ENCODE measurements at places on chromosomes 2 and 18. TPM values are rescaled to one million over a fixed set of nuclear protein-coding genes. Genes with fewer than 3 reads are reported as not detected.

RNF152 gene
- total RNA-seq = 7.9 TPM

C1QL2 gene
- total RNA-seq = 0.69 TPM

SLC4A5 gene
- total RNA-seq = 0.24 TPM

RBBP8 gene
- total RNA-seq = 49.2 TPM

FAHD2B gene
- 32.4 TPM for total RNA-seq

RAPH1 gene
- total RNA-seq = 39.1 TPM

PSMA8 gene
- not detected for total RNA-seq

CNOT11 gene
- 74.2 TPM for total RNA-seq

UGT1A5 gene
- not detected for total RNA-seq

FN1 gene
- total RNA-seq = 255 TPM

HRH4 gene
- total RNA-seq = 0.17 TPM

PID1 gene
- 4.0 TPM for total RNA-seq

ERBB4 gene
- total RNA-seq = 1.4 TPM

TBR1 gene
- not detected for total RNA-seq

MIB1 gene
- total RNA-seq = 56.7 TPM

CCL20 gene
- not detected for total RNA-seq

CD207 gene
- not detected for total RNA-seq

CNDP1 gene
- total RNA-seq = not detected

PAIP2B gene
- 29.7 TPM for total RNA-seq

COX5B gene
- total RNA-seq = 260 TPM

DSG1 gene
- total RNA-seq = not detected

KLHL41 gene
- not detected for total RNA-seq

CEP76 gene
- 17.9 TPM for total RNA-seq

L3MBTL4 gene
- 0.85 TPM for total RNA-seq

UPP2 gene
- total RNA-seq = not detected

IL36G gene
- total RNA-seq = 0.70 TPM

TUBB8B gene
- total RNA-seq = 3.6 TPM

ODC1 gene
- 85.5 TPM for total RNA-seq

BUB1 gene
- 184 TPM for total RNA-seq

MBD5 gene
- 29.3 TPM for total RNA-seq

TTC31 gene
- 29.6 TPM for total RNA-seq

Data from GM23338 (cell line).